ENCODE measurements at places on chromosomes 16 and 17.

DNA sequence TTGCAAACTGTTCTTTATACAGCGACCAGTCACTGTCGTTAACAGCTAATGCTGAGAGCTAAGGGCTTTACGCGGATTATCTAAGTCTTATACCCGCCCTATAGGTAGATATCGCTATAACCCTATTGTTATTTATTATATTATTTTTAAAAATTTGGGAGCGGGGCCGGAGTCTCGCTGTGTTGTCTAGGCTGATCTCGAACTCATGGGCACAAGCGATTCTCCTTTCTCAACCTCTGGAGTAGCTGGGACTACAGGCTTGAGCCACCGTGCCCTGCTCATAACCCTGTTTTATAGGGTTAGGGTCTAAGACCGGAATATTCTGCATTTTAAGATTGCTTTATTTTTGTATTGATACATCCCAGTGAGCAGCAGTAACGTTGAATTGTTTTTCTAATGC lies 24.7 kb downstream of the DEF8 start:
- no peak for DNase-seq

DNA sequence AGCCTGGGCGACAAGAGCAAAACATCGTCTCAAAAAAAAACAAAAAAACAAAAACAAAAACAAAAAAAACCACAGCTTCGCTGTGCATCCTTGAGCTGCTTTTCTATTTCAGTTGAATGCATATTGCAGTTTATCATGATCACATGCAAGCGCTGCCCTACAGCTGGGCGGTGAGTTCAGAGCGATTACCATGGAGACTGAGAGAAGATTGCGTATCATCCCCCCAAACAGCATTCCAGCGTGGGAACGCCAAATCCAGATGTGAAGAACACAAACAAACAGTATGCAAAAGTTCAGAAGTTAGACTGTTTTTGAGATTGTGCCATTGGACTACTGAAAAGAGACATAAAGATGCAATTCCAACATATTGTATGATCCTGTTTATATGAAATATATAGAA lies 15.1 kb upstream of the SLC52A1 start:
- no peak for DNase-seq

- DNase-seq, result no peak
Observed at GRCh38 chr16:13808102-13808501, 111.9 kb upstream of the ERCC4 start.

DNA sequence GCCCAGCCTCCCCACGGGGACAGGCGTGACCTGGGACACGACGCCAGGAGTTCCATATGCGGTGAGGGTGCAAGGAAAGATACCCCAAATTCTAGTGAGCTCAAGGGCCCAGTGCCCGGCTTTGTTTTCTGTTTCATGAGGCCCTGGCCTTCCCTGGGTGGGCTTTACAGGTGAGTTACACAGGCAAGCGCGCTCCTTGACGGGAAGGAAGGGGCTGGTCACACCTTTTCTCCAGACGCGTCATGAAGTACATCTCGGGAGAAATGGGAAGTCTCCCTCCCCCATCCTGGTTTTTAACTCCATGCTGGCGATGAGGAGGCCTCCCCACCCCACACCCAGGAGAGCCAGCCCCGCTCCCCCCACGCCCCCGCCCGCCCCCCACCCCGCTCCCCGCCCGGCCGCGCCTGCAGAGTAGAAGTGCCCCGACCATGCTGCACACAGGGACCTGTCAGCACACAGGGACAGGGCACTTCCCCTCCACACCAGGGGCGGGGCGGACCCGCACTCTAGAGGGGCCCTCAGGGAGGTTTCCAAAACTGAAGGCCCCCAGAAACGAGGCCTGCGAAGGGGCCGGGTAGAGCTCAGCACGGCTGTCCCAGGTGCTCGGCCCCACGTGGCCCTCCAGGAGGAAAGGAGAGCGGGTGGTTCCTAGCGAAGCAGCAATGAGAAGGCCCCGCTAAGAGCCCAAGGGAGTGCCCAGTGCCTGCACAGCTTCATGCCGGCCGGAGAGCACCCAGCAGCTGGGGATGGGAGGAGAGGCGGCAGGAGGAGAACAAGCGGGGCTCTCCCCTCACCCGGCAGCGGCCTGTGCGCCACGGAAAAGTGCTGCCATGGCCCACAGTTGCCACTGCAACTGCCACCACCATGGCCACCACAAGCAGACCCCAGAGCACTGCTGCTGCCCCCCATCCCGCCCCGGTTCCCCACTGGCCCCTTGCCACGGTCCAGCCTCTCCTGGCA lies 7.7 kb downstream of the CYB561 start:
- no peak for DNase-seq

DNA sequence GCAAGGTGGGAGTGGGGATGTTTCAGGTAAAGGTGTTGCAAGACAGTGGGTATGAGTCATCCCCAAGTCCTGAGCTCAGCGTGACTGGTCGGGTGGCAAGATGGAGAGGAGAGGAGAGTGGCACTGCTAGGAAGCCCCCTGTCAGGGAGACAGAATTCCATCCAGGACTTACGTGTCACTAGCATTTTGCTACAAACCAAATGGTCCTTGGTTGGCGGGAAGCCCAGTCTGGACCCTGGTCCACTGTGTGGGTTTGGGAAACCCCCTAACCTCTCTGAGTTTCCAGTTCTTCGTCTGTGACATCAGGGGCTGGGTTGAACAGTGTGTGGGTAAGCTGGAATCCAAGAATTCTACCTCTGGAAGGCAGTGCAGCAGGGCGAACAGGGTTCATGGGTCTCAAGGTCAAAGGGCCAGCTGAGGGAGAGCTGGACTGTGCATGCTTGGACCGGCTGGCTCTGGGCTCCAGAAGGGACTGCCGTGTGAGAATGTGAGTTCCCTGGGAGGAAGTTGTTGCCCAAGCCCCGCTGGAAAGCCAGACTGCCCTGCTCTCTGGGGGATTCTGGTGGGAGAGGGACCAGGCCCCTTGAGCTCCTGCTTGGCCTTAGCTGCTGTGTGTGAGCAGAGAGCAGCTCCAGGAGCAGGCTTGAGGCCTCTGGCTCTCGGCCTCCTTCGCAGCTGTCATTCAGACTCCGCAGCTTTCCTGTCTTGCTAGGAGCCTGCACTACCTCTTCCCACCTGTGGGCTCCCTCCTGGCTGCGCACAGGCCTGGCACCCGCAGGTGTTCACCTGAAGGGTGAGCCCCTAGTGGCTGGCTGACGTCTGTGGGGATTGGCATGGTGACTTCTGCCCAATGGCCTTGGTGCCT lies 84.6 kb downstream of the NT5M start:
- no peak for DNase-seq

GRCh38 chr17:43418441-43419374 lies 19.9 kb downstream of the ARL4D start:
- peak; percentile 74 for DNase-seq

GRCh38 chr16:52237823-52238222 lies 309.1 kb downstream of the TOX3 start:
- DNase-seq, result no peak

DNA sequence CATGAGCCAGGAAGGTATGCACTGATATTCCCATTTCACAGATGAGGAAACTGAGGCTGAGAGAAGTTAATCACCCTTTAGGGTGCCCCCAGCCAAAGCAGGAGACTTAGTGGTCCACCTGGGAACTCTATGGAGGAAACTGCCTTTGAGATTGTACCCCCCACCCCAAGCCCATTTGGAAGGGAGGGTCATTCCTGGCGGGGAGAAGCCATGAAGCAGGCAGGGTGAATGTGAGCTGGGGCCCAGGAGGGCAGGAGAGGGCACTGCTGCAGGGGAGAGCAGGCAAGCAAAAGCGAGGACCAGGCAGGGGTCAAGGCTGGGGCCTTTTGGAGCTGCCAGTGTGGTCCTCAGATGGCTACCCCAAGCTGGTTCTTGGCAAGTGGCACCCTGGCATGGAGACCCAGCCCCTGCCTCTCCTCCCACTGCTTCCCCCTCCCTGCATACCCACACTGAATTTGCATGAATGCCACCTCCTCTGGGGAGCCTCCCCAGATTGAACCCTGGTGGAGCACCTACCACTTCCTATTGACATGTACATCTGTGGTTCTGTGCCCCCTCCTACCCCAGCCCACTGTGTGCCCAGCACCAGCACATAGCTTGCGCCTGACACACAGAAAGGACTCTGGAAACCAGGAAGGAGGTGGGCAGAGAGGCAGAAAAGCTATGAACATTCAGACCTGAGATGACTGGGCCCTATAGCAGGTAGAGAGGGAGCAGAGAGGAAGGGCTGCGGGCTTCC lies 965 bp upstream of the TMC6 start:
- DNase-seq, result no peak

DNA sequence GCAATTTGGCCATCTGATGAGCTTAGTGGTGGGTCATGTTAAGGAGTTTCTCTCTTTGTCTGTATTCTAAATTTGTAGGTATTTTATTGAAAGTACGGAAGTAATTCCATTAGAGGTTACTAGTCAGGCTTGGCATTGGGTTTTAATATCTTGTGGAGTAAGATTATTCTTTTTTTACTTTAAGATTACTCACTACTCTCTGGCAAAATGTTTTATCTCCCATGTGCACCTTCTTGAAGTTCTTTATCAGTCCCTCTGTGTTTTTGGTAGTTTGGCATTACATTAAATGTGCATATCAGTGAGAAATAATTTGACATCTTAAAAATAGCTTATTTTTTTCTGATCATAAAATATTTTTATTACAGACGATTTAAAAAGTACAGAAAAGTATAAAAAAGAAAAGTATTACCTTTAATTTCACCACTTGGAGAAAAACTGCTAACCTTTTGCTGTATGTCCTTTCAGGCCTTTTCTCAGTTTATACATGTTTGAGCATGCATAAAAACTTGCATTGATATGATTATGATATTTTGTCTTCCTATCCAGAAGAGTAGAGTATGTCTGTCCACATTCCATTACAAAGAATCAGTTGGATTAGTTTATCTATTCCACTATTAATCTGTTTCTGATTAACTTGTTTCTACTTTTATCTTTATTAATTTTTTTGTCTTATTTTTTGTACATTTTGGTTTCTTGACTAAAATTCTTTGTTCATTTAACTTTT lies 198.3 kb downstream of the SPECC1 start:
- DNase-seq, result no peak

DNA sequence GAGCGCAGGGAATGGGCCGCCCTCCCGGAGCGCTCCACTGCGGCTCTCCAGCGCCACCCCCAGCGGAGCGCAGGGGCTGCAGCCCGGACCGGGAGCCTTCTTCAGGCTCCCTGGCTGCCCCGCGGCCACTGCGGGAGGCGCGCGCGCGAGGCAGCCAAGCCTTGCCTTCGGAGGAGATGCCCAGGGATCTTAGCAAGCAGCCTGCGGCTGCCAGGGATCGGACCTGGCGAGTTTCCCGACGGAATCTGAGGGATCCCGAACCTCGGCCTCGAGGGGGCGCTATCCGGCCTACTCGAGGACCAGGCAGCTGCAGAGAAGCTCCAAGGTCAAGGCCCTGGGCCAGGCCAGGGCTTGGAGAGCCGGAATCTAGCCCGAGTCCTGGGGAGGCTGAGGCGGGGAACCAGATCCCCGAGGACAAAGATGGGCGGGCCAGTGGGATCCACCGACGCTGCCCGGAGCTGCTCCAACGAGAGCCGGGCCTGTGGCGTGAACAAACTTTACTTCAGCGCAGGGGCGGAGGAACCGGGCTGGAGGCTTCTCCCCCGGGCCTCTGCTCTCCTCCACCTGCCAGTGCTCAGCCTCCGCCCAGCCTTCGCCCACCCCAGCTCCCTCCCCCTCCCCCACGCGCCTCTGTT lies at the start of gene IRX6:
IRX6 (plus strand) TSS at position 567 of the 635 bp plus-strand sequence. CDS start 889 bp downstream, outside the sequence.
- DNase-seq, result no peak

GRCh38 chr17:38728290-38728831 lies 1.8 kb upstream of the CISD3 start:
- DNase-seq, result no peak

DNA sequence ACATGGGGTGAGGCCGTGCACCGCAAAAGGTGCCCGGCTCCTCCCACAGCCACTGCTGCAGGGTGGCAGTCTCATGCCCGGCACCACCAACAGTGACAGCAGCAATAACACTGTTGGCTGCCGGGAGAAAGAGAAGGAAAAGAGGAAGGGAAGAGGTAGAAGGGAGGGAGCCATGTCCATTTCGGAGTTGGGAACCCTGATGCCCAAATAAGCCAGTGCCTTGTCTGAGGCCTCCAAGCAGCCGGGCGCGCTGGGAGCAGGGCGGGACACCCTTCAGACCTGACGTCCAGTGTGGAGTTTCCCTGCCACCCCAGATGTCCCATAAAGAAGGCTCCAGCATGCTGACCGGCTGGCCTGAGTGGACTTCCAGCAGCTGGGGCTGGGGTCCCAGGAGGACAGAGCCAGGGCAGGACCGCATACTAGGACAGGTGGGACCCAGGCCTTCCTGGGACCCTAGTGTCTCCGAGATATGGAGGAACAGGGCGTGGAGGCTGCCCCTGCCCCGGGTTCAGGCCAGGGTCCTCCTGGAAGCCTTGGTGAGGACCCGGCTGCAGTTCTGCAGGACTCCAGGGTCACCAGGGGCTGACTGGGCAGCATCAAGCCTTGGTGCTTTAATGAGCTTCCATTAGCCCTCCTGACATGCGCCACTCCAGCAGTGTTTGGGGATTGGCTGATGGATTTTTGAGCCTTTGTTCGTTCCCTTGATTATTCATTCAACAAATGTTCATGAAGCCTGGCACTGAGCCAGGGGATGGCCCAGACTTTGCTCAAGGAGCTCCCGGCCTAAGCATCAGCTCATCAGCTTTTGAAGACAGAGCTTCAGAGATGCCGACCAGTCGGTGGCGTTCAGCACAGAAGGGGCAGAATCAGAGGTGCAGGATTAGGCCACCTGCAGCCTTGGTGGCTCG lies 223.6 kb upstream of the CIBAR2 start:
- no peak for DNase-seq

GRCh38 chr17:70622368-70623260 lies 453.3 kb downstream of the KCNJ2 start:
- no peak for DNase-seq

- no peak for DNase-seq
Observed at GRCh38 chr16:26772503-26772902, 294.2 kb upstream of the C16orf82 start.

GRCh38 chr16:84726669-84727467 lies 27.1 kb downstream of the USP10 start:
- no peak for DNase-seq

- no peak for DNase-seq
Observed at GRCh38 chr17:83008186-83008510, 71.3 kb upstream of the METRNL start.

GRCh38 chr17:9820448-9820847 lies 1.4 kb downstream of the GSG1L2 start:
- DNase-seq, result no peak

- DNase-seq, result no peak
Observed at GRCh38 chr17:17552351-17553216, 38.9 kb downstream of the PEMT start.

DNA sequence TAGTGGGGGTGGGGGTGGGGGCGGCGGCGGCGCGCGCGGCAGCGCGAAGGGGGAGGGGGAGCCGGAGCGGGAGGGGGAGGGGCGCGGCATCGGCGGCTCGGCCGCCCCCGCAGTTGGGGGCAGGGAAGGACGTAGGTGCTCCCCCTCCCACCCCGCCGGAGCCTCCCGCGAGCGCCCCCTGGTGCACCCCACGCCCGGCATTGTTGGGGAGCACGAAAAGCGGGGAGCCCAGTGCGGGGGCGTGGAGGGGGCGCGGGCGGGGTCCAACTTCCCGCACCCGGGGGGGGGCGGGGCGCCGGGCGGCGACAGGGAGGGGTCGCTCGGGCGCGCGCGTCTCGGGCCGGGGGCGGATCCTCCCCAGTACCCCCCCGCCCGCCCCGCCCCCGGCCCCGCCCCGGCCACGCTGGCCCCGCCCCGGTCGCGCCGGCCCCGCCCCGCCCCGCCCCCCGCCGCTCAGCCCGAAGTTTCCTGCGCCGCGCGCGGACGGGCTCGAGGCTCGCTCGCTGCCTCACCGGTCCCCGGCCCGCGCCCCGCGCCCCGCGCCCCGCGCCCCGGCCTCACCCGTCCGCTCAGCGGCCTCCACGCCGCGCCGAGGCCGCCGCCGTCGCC lies at the start of gene CACNA1H:
CACNA1H (plus strand) TSS at position 456 of the 609 bp plus-strand sequence. CDS start 632 bp downstream, outside the sequence.
- no peak for DNase-seq

Data from smooth muscle cell of the brain vasculature (primary cell).